ENCODE measurements at places on chromosomes 2 and 18. TPM values are rescaled to one million over a fixed set of nuclear protein-coding genes. Genes with fewer than 3 reads are reported as not detected.

XRCC5 gene
- 191 TPM for total RNA-seq

C1GALT1C1L gene
- total RNA-seq, result 0.30 TPM

CABLES1 gene
- total RNA-seq, result 11.7 TPM

ERFE gene
- total RNA-seq, result 0.82 TPM

DNAJC5G gene
- total RNA-seq, result not detected

UPP2 gene
- not detected for total RNA-seq

KCNE4 gene
- 0.38 TPM for total RNA-seq
